Chondrocyte (in vitro differentiated cells): ENCODE measurements at places on chromosomes 2 and 18.

GRCh38 chr2:239168575-239168974 lies 232.2 kb downstream of the HDAC4 start:
- peaks cover 29% of the 10 kb centered on the region for H3K36me3 ChIP-seq
- no peak overlapping the region for H3K4me3 ChIP-seq
- peak; percentile 82 for DNase-seq
- H3K27ac ChIP-seq, result no peak overlapping the region

DNA sequence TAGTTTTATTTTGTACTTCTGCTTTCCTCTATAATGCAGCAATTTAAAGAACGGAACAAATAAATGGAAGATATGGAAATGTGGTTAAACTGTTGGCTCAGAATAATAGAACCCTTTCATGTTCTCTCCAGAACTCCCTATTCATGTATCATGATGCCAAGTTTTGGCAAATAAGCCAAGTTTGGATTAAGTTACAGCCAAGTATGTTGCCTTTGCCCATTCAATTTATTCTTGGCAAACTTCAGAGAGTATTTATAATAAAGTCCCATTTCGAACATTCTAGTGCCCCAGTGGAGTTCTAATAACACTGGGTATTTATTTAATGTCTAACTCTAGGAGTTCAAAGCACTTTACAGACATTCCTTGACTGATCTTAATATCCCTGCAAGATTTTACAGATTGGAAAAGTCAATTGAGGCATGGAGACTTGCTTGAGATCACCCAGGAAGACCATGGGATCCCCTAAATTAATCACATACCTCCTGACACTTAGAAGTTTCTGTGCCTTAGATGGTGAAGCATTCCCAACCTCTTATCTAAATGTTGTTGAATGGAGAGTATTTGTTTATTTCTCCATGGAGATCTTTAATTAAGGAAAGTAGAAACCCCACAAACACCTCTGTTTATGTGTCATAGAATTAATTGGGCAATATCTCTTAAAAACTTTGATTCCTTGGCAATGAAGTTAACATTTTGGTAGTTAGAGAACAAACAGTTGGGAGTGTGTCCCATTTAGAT lies 106.7 kb downstream of the ACKR3 start:
- peak overlapping the region; percentile 85 for H3K27ac ChIP-seq
- no peak for DNase-seq
- H3K27me3 ChIP-seq, result no peaks in the 10 kb centered on the region
- peaks cover 67% of the 10 kb centered on the region for H3K4me1 ChIP-seq
- H3K36me3 ChIP-seq, result no peaks in the 10 kb centered on the region
- H3K4me3 ChIP-seq, result no peak overlapping the region

DNA sequence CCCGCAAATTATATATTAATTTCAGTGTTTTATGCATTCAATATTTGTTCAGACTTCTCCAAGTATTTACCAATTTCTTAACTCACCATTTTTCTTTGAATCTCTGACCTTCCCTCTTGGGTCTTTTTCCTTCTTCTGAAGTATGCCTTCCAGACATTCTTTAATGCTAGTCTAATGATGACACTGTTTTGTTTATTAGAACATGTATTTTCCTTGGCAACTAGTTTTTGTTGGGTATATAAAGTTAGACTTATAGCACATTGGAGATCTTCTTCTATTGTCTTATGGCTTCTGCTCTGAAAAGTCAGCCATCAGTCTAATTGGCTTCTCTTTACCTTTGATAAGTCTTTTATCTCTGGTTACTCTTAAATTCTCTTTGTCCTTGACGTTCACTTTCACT lies 423.2 kb upstream of the NRP2 start:
- peaks cover 29% of the 10 kb centered on the region for H3K4me1 ChIP-seq
- peak overlapping the region; percentile 86 for H3K27ac ChIP-seq
- H3K4me3 ChIP-seq, result no peak overlapping the region
- H3K27me3 ChIP-seq, result no peaks in the 10 kb centered on the region
- H3K36me3 ChIP-seq, result peaks cover 4% of the 10 kb centered on the region

DNA sequence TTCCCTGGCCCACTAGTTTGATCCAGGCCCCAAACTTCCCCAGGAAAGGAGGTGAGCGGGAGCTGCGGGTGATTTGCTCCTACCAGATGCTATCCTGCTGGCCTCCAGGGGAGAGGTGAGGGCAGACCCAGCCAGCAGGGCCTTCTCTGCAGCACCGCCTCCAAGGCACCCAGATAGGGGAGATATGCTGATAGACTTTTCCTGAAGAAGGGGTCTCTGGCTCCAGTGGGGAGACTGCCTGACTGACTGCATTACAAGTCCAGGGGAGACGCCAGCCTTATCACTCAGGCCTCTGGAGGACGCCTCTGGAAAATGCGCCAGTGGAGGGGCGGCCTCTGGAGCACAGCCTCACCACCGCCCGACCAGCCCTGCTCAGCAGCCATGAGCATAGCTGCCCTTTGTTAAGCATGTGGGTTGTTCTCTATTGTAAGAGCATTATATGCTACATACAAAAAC lies 60.6 kb upstream of the SMAD7 start:
- no peaks in the 10 kb centered on the region for H3K36me3 ChIP-seq
- no peak overlapping the region for H3K27ac ChIP-seq
- no peak overlapping the region for H3K4me3 ChIP-seq
- no peaks in the 10 kb centered on the region for H3K27me3 ChIP-seq

DNA sequence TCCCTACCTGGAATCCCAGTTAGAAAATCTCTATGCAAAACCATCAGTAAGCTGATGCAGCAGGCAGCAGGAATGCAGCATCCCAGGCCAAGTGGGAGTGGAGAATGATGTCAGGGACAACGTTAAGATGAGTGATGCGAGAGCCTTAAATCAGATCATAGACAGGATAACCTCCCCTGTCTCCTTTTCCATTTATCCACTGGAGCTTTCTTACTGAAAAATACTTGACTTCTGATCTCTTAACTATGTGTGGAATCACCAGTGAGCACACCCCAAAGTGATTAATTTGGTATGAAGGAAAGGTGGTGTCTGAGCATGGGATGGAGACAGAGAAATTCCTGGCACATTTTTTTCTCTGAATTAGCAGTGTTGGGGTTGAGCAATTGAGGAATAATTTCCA lies 98.0 kb downstream of the RND3 start:
- H3K4me1 ChIP-seq, result peaks cover 34% of the 10 kb centered on the region
- no peaks in the 10 kb centered on the region for H3K27me3 ChIP-seq
